ENCODE measurements at places on chromosomes 2 and 18. TPM values are rescaled to one million over a fixed set of nuclear protein-coding genes. Genes with fewer than 3 reads are reported as not detected.

Gene GLI2
- total RNA-seq, result 8.9 TPM

Gene GNAL
- 40.9 TPM for total RNA-seq

DNA sequence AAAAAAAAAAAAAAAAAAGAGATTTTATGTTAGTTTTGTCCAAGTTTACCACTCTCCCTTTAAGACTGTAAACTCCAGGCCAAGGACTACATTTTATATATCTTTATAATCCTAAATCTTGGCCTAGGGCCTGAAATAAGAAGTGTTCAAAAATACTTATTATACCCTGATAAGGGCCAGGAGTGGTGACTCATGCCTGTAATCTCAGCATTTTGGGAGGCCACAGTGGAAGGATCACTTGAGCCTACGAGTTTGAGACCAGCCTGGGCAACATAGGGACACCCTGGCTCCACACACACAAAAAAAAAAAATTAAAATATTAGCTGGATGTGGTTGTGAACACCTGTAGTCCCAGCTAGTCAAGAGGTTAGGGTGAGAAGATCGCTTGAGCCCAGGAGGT, 12.7 kb downstream of the TRIP12 start:
- DNase-seq, result no peak

DNA sequence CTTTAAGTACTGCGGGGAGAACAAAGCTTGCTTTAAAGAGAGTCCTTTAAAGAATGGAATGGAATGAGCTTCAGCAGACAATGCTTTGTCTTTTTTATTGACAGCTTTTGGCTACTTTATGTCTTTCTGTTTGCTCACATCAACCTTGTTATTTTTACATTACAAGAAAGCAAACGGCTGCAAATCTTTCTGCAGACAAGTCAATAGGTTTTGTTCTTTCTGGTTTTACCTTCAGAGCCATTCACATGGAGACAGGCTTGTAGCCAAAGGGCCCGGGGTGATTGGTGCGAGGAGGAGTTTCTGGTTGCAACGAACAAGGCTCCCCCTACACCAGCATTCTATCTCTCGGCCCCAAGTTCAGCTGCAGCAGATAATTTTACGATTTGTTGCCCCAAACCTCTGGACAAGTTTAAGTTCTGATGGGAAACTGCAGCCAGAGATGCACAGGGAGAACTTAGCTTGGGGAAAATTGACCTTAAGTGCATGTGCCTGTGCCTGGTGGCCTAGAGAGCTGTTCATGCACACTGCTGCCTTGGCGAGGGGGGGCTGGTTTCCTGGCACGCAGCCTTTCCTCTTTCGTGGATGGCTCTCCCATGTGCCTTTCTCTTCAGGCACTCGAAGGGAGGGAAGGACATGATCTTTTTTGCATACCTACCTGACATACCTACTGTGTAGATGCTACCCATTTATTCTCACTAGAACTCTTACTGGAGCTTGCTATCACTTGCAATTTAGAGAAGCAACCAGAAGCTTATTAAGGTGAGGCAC, 543.2 kb downstream of the DCDC2C start:
- DNase-seq, result no peak
